AG08395 (cell line): ENCODE measurements at places on chromosomes 1 and 21.

DNA sequence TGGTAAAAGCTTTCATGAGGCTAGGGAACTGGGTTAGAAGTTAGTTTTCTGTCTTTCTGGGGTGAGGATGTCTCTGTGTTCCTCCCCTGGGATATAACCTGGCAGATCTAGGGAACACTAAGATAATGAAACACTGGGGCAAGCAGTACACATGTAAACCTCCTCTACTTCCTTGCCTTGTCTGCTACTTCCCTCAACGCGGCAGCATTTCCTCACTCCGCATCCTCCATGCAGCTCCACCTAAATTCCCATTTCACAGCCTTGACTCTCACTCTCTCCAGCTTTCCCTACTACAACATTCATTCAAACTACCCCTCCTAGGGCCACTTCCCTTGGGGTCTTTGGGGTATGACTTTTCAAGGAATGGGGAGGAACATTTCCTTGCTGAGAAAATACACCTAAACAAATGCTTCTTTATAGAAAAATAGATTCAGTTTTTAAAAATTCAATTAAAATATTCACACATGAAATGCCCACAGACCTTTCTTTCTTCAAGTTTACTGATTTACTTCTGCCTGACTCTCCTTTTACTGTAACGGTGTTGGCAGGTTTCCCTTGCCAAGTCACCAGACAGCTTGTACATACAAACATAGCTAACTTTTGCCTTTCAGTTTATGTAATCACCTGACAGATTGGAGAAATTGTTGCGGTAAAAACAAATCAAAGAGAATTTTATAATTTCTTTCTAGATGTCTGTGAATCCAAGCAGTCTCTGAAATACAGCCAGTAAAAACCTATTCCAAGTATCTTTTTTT is 90.1 kb downstream of the TNFSF18 start:
- DNase-seq, result no peak

DNA sequence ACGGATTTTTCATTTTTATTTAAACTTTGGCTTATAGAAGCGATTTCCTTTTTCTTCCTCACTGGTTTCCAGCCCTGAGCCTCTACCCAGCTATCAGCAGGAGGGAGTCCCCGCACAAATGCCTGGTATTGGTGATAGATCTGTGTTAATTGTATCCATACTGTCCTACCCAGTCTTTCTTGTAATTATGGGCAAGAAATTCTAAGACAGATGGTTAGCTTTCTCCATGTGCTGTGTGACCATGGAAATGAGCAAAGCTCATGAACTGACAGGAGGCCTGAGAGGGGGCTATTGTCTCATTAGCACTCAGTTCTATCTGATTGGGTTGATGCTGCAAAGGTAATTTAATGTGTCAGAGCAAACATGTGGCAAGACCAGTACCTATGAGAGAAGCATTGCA is 108.1 kb upstream of the IVNS1ABP start:
- no peak for DNase-seq

GRCh38 chr1:181423301-181423918 is 59.9 kb upstream of the CACNA1E start:
- peak; percentile 55 for DNase-seq

- DNase-seq, result no peak
Measured at GRCh38 chr21:30447056-30447455, 7.0 kb downstream of the KRTAP15-1 start.

DNA sequence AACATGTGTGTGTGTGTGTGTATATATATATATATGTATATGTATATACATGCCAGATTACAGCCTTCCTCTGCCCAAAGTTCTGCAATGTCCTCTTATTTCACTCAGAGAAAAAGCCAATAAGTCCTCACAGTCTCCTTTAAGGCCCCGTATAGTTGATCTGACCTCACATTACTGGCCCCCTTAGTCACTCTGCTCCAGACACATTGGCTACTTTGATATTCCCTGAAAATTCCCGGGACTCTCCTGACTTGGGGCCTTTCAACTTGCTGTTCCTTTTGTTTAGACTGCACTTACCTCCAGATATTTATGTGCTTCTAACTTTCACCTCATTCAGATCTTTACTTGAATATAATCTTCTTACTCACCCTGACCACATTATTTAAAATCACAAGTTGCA is 4.2 kb upstream of the BSDC1 start:
- no peak for DNase-seq

DNA sequence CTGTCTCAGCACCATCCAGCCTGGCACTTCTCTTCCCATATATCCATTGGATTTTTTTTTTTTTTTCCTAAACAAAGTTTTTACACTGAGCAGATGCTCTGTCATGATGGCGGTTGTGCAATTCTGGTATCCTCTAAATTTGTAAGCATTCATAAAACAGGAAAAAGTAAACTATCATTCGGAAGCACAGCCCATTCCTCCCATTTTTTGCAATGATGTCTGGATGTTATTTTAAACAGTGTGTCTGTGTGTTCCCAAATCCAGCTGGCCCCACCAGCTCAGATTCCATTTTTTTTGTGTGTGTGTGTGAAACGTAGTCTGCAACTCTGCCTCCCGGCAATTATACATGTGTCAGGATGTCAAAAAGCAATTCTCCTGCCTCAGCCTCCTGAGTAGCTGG is 33.5 kb downstream of the PDPN start:
- DNase-seq, result no peak

DNA sequence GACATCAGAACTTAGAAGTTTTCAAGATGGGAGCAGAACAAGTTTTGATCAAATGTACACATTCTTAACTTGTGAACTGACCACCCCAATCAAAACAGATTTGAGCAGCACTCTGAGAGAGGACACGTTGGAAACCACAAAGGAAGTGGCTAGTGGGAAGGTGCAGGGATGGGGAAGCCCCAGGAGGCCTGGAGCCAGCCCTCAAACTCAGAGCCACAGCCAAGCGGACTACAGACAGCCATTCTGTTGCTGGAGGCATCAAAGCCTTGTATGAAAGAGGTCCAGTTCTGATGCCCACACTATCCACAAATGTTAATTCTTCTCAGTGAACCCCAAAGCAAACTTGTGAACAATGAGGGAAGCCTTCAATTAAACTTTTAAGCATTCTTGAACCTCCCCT is 143.6 kb upstream of the RAB4A start:
- no peak for DNase-seq
